ENCODE measurements at places on chromosomes 2 and 18.

DNA sequence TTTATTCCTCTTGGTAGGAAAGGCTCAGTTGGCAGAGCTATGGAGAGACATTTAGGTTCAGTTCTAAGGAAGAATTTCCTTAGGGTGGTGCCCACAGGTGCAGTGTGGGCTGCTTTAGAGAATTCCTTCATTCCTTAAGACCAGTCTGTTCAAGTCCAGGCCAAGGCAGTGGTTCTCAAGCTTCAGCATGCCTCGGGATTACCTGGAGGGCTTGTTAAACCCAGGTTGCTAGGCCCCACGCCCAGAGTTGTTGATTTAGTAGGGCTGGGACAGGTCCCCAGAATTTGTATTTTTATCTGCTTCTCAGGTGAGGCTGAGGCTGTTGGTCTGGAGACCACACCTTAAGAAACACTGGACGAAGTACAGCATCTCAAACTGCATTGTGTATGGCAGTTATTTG is 68.9 kb downstream of the CERS6 start:
- peaks cover 32% of the 10 kb centered on the region for H3K4me1 ChIP-seq
- no peak for DNase-seq

DNA sequence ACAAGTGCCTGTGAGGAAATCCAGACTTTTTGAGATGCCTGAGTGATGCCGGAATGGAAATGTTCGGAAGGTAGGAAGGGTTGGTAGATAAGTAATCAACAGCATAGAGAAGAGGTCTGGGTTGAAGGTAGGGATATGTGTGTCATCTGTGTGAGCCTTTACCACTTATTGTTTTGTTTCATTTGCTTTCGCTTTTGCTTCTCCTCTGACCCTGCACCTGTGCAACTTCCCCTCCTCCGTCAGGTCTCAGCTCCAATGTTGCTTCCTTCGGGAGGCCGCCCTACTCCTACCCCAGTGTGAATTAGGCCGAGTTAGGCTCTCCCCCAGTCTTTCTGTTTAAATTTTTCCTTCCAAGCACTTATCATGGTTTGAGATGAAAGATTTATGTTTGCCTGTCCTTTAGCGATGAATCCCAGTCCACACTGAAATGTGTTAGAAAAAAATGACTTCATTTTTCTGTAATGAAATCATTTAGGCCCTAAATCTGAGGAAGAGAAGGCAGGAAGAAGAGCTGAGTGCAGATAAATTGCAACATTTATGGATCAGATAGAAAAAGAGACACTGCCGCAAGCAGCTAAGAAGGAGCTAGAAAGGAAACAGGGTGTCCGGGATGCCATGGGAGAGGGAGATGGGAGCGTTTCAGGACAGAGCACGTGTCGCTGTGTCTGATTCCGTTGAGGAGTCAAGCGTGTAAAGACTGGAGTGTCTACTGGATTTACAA is 139.6 kb upstream of the PELI1 start:
- DNase-seq: peak; percentile 42
- no peaks in the 10 kb centered on the region for H3K27me3 ChIP-seq
- no peak overlapping the region for H3K4me3 ChIP-seq
- no peaks in the 10 kb centered on the region for H3K36me3 ChIP-seq

- H3K27me3 ChIP-seq: no peaks in the 10 kb centered on the region
- no peaks in the 10 kb centered on the region for H3K36me3 ChIP-seq
- H3K4me3 ChIP-seq: no peak overlapping the region
- no peak overlapping the region for H3K27ac ChIP-seq
- DNase-seq: no peak
These were observed 64.9 kb downstream of the ACTR2 start for GRCh38 chr2:65292461-65293011.

- H3K27me3 ChIP-seq: no peaks in the 10 kb centered on the region
- H3K36me3 ChIP-seq: no peaks in the 10 kb centered on the region
- no peak for DNase-seq
- H3K4me1 ChIP-seq: no peaks in the 10 kb centered on the region
- no peak overlapping the region for H3K27ac ChIP-seq
These were observed 222.1 kb downstream of the ETAA1 start for GRCh38 chr2:67619204-67619603.

DNA sequence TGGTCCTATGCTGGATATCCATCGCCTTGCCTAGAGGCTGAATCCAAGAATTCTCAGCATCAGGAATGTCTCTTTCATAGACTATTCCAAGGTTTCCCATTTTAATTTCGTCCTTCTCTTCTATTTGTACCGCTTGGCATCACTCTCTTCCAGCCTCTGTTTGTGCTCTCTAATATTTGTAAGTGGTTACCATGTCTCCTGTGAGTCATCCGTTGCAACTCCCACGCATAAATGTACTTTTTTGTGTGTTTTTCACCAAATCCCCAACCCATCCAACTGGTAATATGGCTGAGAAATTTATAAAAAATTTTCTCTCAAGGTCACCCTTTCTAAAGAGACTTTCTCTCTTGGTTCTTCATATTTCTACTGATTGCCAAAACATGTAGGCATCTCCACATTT is 21.8 kb downstream of the COLEC12 start:
- DNase-seq: no peak
- H3K27me3 ChIP-seq: peaks cover 23% of the 10 kb centered on the region
- no peaks in the 10 kb centered on the region for H3K4me1 ChIP-seq
- no peaks in the 10 kb centered on the region for H3K36me3 ChIP-seq
- no peak overlapping the region for H3K27ac ChIP-seq

DNA sequence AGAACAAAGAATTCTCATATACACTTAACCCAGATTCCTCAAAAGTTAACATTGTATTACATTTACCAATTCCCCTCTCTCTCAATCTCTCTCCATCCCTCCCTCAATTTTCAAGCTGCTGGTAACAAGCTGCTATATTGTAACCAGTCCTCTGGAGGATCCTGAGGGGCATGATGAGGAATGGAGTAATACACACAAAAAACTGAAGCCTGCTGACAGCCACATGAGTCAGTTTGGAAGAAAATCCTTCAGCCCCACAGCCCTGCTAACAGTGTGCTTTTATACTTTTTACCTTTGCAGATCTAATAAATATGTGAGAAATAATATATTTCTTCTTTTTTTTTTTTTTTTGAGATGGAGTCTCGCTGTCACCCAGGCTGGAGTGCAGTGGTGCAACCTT is 165.7 kb upstream of the RAB12 start:
- no peak overlapping the region for H3K27ac ChIP-seq
- no peak overlapping the region for H3K4me3 ChIP-seq
- H3K36me3 ChIP-seq: no peaks in the 10 kb centered on the region
- DNase-seq: no peak
- peaks cover 27% of the 10 kb centered on the region for H3K27me3 ChIP-seq

- no peak for DNase-seq
- peak overlapping the region; percentile 98 for H3K27ac ChIP-seq
- H3K4me3 ChIP-seq: no peak overlapping the region
- H3K4me1 ChIP-seq: peaks cover 27% of the 10 kb centered on the region
These were observed 1.6 kb upstream of the PDCL3 start for GRCh38 chr2:100561191-100561590.

DNA sequence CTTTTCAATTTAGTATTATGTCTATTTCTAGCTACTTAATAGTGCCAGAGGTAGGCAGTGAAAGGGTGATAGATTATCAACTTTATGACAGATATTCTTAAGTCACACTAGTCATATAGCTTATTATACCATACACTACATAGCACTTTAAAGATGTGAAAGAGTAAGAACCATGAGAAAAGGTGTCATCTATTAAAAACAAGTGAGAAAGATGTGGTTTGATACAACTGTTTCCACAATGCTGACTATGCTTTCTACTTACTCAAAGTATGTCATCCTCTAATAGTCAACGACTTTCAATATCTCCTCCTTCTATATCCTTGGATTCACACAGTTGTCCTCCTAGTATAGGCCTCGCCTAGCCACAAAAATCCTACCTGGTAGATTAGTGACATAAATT is 132.9 kb upstream of the WDSUB1 start:
- no peak overlapping the region for H3K4me3 ChIP-seq
- no peaks in the 10 kb centered on the region for H3K4me1 ChIP-seq
- no peaks in the 10 kb centered on the region for H3K27me3 ChIP-seq

DNA sequence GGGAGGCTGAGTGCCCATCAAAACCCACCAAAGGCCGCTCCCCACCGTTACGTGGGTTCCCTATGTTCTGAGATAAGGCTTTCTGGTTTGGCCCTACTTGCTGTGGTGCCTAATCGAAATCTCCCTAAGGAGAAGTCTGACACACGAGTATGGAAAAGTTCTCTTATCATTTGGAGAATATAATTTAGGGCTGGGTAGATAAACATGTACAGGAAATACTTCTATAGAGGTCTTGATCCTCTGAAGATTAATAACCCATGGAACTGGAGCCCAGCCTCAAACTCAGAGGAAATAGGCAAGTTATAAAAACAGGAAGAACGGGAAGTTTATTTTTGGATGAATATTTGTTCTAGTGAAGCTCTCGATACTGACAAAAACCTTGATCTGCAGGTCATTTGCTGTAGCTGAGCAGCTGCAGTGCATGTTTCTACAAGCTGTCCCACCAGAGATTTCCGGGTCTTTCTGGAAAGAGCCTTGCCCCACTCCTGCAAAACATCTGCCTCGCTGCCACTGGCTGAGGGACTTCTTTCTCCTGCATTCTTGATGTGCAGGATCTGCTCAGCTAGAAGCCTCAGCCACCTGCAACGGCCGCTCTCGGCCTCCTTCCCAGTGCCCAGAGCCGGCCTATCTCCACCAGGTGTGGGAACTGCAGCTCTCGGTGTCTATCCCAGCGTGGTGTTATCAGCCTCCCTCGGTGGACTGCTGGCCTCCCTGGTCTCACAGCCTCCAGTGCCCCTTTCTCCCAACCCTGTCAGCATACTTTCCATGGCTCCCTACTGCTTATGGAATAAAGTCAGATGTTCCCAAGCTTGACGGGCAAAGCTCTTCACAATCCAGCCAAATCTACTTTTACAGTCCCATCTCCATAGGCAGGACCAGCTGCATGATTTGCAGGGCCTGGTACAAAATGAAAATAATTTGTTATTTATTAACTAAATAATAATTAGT is 48.6 kb downstream of the SPRED2 start:
- H3K4me3 ChIP-seq: peak overlapping the region; percentile 77
- peaks cover 42% of the 10 kb centered on the region for H3K4me1 ChIP-seq
- no peaks in the 10 kb centered on the region for H3K27me3 ChIP-seq

- peaks cover 38% of the 10 kb centered on the region for H3K27me3 ChIP-seq
- no peak for DNase-seq
- no peak overlapping the region for H3K4me3 ChIP-seq
- no peak overlapping the region for H3K27ac ChIP-seq
- peaks cover 13% of the 10 kb centered on the region for H3K36me3 ChIP-seq
These were observed 153.3 kb upstream of the ITGA6 start for GRCh38 chr2:172273910-172274571.

GRCh38 chr2:33746208-33746800 is 147.2 kb upstream of the FAM98A start:
- no peak for DNase-seq
- no peaks in the 10 kb centered on the region for H3K4me1 ChIP-seq
- peaks cover 9% of the 10 kb centered on the region for H3K27me3 ChIP-seq
- no peak overlapping the region for H3K4me3 ChIP-seq
- no peaks in the 10 kb centered on the region for H3K36me3 ChIP-seq

DNA sequence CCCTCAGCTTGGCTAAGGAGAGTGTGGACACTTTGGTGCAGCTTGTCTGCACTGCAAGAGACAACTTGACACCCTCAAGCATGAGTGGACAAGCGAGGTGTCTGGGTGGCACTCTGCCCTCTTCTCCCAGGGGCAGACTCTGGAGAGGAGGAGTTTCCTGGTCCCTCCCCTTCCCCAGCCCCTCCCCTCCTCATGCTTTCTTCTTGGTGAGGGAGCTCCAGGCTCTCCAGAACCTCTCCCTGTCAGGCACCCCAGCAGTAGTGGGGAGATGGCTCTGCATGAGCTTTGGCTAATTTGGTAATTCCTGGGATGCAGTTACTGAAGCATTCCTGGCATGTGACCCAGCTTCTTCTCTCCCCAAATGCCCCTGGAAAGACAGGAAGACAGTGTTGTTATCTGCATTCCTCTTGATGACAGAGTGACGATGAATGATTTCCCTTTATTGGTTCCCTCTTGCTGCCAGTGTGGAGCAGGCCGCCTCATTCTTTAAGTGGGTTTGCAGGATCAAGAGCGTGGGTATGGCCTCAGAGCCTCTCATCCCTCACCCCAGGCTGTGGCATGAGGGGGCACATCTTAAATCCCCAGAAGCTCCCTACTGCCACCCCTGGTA is 89.2 kb downstream of the STPG4 start:
- H3K36me3 ChIP-seq: peaks cover 4% of the 10 kb centered on the region
- no peaks in the 10 kb centered on the region for H3K27me3 ChIP-seq
- no peak overlapping the region for H3K27ac ChIP-seq
- peaks cover 46% of the 10 kb centered on the region for H3K4me1 ChIP-seq
- DNase-seq: no peak
- no peak overlapping the region for H3K4me3 ChIP-seq

DNA sequence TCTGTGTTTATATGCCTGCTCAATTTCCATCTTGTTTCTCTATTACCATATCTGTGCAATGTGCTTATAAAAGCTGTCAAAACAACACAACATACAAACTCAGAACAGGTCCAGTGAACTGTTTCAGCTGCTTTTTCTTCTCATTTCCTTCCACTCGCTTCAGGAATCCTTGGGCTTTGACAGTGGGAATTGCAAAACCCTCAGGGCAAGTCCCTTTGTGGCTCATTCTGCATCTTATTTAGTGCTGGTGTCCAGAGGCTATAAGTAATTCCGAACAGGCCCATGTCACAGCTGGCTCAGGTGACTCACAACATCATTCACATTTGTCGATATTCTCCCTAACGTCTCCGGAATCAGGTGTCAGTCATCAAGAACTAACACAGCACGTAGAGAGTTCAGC is 309.9 kb upstream of the ZNF521 start:
- H3K27me3 ChIP-seq: peaks cover 8% of the 10 kb centered on the region
- H3K4me1 ChIP-seq: no peaks in the 10 kb centered on the region
- H3K27ac ChIP-seq: no peak overlapping the region
- no peak overlapping the region for H3K4me3 ChIP-seq
- DNase-seq: no peak

DNA sequence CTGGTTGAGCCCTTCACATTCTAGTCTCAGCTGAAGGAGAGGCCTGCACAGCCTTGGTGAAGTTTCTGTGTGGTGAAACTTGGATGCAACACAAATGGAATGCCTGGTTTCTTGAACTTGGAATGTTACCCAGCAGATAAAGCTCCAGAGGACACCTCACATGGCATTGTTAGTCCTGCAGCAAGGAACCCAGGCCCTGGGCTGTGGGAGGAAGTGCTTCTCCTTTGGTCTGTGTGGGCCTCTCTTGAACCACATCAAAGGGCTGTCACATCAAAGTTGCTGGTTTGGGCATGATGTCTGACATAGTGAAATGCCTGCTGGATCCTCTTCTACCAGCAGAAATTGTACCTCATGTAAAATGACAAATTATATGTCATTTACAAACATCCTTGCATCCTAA is 198.5 kb downstream of the FHOD3 start:
- H3K27ac ChIP-seq: no peak overlapping the region
- H3K27me3 ChIP-seq: peaks cover 7% of the 10 kb centered on the region
- no peak for DNase-seq

GRCh38 chr2:187976986-187977333 is 314.7 kb upstream of the GULP1 start:
- no peaks in the 10 kb centered on the region for H3K4me1 ChIP-seq
- H3K4me3 ChIP-seq: no peak overlapping the region
- H3K27ac ChIP-seq: no peak overlapping the region
- no peaks in the 10 kb centered on the region for H3K27me3 ChIP-seq
